ENCODE measurements at places on chromosomes 12 and 14.

GRCh38 chr12:104133321-104133720 lies 4.7 kb downstream of the NFYB start:
- no peak for DNase-seq

DNA sequence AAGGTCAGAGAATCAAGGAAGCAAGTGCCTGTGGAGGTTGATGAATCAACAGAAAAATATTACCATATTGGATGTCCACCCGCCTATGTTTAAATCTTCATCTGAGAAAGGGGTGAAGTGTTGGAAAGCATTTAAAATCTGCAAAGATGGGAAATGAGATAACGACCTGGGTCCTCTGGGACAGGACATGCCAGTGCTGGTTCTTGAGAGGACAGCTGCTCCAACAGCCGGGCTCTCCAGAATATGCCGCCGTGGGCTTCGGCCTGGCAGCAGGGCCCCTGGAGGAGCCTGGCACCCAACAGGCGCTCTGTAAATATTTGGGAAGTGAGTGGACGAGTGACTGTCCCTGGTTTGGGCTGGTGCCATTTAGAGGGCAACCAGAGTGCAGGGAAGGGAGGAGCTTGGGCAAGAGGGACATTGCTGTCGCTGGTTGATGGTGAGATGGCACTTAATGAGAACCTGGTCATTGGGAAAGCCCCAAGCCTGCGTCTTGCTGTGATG lies 129.9 kb downstream of the KCNA5 start:
- no peak for DNase-seq

DNA sequence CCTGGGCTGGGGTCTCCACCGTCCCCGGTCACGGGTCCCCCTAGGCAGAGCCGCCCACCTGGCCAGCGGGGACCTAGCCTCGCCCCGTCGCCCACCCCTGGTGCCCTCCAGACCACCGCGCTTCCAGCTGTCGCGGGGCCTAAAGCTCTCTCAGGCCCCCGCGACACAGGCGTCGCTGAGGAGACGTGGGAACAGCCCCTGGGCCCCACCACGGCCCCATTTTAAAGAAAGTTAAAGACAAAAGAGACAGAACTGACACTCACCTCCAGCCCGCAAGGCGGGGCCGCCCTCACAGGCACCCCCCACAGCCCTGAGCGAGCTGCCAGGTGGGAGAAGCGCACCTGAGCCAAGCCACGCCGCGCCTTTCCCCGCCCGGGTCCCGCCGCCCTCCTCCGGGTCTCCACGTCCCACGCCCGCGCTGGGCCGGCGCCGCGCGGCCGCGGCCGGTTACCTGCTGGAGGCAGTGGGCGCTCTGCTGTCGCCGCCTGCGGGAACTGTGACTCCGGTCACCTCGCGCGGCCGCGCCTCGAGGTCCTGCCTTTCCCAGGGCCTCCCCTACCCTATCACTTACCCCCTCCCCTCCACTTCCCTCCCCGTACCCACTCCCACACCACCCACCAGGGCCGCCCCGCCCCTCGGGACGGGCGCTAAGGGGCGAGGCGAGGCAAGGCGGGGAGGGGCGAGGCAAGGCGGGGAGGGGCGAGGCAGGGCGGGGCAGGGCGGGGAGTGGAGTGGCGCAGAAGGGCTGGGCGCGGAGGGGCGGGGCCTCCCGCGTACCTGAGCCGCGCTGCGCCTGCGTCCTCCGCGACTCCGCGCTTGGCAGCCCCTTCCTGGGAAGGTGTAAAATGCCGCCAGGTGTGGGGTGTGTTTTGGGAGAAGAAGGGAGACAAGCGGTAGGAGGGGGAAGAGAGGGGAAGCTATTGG lies 31.2 kb downstream of the TC2N start:
- no peak for DNase-seq

GRCh38 chr14:66087231-66087630 lies 398.9 kb upstream of the CCDC196 start:
- DNase-seq, result no peak

DNA sequence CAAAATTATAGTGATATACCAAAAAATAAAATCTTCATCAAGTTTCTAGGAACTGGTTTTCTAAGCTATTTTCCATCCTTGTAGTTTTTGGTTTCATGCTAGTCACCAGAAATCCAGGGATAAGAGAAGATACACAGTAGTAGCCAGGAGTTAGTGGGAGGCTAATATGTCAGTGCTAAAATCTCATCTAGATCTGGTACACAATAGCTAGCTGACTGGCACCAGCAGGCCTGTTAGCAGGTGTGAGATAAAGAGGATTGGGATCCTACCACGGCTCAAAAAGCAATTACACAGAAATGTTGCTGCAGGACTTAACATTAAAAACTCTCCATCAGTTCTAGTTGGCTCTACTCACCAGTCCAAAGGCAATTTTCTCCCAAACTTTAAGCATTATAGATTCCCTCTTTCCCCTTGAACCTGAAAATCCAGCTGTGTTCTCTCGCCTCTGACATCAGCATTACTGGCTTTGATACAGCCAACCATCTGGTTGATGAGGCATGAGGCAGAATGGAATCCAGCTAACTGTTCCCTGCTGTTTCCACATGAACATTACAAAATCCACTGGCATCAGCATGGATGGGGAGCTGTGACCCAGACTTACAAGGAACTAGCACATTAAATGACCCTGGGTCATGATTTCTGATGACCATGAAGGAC lies 41.8 kb upstream of the CCDC196 start:
- DNase-seq, result no peak

- no peak for DNase-seq
These were observed 8.4 kb downstream of the IFI27L1 start for GRCh38 chr14:94089479-94089878.

DNA sequence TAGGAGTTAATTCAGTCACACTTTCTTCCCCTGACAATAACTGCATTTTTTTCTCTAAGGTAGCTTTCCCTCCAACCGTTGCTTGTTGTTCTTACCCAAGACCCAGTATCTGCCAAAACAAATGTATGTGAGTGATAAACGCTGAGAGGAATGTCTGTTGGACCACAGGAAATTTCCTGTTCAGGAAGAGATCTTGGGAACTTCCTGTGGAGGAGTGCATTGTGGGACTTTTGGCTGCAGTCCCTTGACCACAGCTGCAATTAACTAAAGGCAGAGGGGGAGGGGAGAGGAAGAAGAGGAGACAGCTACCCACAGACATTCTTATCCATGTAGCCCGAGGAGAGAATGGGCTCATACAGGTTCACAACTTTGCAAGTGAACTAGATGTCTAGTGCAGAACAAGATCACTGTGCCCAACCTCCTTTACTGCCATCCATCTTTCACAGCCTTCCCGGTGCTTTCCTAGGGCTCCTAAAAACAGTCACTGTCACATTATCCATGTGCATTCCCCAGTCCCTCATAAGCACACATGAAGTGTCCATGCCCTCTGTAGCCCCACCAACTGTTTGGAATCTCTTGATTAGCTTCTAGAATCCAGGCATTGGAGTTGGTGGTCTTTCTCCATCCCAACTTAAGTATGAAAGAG lies 149.5 kb downstream of the ETV6 start:
- no peak for DNase-seq

- DNase-seq, result no peak
These were observed 70.3 kb downstream of the RNFT2 start for GRCh38 chr12:116808113-116809105.

GRCh38 chr12:58095002-58095401 lies 153.6 kb downstream of the ATP23 start:
- no peak for DNase-seq

DNA sequence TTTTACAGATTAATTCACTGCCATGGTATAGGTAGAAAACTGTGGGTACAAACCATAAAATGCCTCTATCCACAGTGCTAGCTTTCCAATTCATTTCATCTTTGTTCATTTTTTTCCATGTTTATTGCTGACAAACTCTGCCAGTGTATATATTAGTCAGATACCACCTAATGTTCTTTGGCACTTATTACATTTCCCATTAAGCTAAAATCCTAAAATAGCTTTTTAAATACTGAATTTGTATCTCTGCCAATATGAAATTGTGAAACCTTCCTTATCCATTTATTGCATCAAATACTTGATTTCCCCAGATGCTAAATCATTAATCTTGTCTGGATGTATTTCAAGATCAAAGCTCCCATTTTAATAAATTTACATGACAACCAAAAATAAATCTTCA lies 150.1 kb upstream of the FSCB start:
- DNase-seq, result no peak

GRCh38 chr12:12749433-12749832 lies 32.3 kb downstream of the CDKN1B start:
- no peak for DNase-seq

- DNase-seq, result no peak
These were observed 8.4 kb downstream of the AMDHD1 start for GRCh38 chr12:95951515-95951914.

DNA sequence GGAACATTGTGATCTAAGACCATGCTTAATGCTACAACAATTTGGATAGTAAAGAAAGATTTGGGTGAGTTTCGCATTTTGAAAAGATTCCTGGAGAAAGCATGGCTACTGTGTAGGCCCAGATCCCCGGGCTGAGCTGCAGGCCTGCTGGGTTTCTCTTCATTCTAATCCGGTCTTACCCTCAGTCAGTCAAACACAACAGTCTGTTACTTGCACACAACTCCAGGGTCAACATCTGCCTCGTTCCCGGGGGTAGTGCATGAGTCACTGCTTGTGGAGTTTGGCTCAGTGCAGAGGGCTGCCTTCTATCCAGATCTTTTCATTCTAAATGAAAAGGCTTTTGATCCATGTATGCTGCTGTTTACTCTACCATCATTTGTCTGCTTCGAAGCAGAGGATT lies 60.4 kb upstream of the SEL1L start:
- no peak for DNase-seq

DNA sequence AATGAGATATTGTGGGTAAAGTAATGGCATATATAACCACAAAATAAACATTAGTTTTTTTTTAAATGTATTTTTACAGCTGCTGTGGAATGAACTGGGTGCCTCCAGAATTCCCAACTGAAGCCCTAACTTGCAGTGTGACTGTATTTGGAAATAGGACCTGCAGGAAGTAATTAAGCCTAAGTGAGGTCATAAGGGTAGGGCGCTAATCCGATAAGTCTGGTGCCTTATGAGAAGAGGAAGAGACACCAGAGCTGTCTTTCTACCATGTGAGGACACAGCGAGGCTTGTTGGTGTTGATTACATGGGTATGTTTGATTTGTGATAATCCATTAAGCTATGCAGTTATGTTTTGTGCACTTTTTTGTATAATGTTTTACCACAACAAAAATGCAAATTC lies 136.8 kb downstream of the TPH2 start:
- DNase-seq, result no peak

GRCh38 chr14:62280366-62280765 lies 518.1 kb downstream of the SNAPC1 start:
- DNase-seq, result no peak

All from smooth muscle cell of the brain vasculature (primary cell).